Thoracic aorta (tissue), 2 donors: ENCODE measurements at places on chromosomes 12 and 14. TPM values are rescaled to one million over a fixed set of nuclear protein-coding genes. Genes with fewer than 3 reads are reported as not detected.

Gene ACOT6
- total RNA-seq, result not detected

Gene FAM90A1
- not detected for total RNA-seq

GRCh38 chr14:29734732-29735131 lies 192.9 kb downstream of the PRKD1 start:
- H3K27ac ChIP-seq, result no peak overlapping the region
- H3K36me3 ChIP-seq, result no peaks in the 10 kb centered on the region
- no peak overlapping the region for H3K4me3 ChIP-seq
- H3K27me3 ChIP-seq, result no peaks in the 10 kb centered on the region

DNA sequence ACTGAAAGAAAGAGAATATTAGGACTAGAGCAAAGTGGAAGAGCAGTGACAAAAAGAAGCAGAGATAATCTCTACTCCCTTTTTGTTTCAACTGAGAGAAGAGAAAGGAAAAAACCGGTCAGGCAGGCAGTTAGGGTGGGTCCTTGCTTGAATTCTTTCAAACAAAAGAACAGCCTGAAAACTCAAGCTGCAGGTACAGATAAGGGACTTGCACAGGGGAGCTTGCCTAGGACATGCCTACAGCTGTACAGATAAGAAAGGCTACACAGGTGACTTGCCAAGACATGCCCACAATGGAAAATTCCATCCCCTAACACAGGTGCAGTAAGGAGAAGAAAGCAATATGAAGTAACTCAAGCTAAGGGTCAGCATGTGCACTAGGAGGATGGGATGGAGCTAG lies 532.2 kb upstream of the MIS18BP1 start:
- H3K4me3 ChIP-seq, result no peak overlapping the region
- no peaks in the 10 kb centered on the region for H3K4me1 ChIP-seq
- H3K36me3 ChIP-seq, result no peaks in the 10 kb centered on the region

- no peaks in the 10 kb centered on the region for H3K27me3 ChIP-seq
- H3K4me3 ChIP-seq, result no peak overlapping the region
- no peak for DNase-seq
- H3K4me1 ChIP-seq, result peaks cover 24% of the 10 kb centered on the region
- H3K36me3 ChIP-seq, result no peaks in the 10 kb centered on the region
Measured at GRCh38 chr12:110179291-110179690, 55.1 kb downstream of the IFT81 start.
